ENCODE measurements at places on chromosomes 1 and 21.

GRCh38 chr1:116503546-116504307, 67.1 kb downstream of the CD58 start:
- peak; percentile 63 for DNase-seq

DNA sequence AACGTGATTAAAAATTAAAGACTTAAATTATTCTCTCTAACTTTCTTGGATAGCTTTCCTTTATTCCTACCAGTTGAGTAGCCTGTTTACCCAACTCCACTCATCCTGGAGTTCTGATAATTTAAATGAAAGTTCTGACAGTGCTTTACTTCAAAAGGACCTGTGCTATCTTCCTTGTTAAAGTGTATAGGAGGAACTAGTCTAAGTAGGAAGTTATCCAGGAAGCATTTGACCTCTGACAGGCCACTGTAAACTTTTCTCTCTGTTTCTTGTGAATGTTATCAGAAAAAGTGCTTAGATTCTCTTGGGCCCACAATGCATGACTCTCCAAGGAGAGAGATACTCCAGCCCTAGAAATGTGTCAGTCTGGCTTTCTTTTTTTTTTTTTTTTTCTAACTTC, 9.2 kb downstream of the UAP1 start:
- DNase-seq = no peak

GRCh38 chr1:6005276-6005917, 13.2 kb upstream of the NPHP4 start:
- DNase-seq = no peak

DNA sequence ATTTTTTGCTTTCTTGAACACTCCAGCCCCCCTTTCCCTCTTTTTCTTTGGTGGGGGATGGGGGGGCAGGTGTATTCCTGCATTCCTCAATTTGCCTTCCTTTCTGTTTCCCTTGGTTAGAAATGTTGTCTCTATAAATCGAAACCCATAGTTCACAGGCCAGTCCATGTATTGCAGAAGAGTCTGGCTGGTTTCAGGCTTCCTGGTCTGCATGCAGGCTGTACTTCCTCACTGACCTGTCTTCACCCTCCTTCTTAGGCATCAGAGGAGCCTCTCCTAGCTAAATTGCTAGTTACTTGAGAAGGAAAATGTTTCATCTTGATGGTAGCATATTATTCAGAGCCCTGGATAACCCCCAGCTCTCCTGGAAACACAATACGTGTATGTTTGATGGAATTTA, 140.0 kb downstream of the SPATA46 start:
- DNase-seq = peak; percentile 8

DNA sequence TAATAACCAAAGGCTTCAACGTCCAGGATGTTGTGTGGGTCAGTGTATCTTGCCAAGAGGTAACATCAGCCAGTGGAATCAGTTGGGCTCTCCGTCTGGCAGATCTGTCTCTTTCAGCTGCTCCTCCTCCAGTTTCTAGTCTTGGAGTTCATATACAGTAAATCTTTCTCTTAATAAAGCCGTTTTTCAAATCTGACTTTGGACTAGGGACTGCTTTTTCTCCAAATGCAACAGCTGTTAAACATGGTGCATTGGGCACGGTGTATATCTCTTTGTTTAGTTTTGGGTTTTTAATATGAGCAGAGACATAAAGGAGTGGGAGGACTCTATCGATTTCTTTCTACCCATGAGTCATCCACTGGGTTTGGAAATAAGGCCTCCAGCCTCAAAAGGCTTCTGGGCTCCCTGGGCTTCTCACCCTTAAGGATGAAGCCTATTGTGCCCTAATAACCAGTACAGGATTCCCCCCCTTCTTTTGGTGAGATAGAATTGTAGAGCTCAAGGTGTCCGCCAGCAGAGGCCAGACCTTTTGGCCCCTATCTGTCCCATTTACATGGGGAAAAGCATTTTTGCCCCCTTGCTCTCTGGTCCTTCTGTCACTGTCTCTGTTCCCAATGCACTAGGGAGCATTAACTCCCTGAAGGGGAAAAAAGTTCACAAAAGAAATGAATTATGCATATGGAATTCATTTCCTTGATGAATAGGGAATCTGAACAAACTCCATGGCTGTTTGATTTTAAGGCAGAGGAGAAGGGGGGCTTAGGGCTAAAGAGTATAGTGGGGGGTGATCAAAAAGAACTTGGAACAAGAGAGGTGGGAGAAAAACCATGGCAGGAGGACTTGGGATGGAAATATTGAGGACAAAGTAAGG, 86.0 kb downstream of the PBX1 start:
- peak; percentile 19 for DNase-seq

DNA sequence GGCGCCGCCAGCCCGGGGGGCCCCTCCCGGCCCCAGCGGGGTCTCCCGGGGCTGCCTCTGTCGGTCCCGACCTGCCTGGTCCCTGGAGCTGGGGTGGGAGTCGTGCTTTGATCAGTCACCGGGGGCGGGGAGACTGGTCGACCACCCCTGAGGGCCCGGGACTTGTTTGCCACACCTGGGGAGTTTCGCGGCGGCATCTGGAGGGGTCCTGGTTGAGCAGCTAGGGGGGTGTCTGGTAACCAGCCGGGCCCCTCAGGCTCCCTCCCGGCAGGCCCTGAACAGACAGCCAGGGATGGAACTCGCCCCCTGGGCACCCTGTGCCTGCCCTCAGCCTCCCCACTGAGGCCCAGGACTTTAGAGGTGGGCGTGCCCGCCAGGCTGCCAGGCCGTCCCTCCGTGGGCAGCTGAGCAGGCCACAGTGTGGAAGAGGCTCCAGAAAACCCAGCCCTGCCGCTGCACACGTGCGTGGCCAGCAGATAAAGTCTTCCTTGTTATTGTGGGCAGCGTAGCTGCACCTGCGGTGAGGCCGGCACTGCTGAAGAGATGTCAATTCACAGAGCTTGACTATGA, 13.3 kb upstream of the SAMD11 start:
- DNase-seq = no peak

GRCh38 chr21:45001134-45002095, 61.6 kb downstream of the SLX9 start:
- no peak for DNase-seq

DNA sequence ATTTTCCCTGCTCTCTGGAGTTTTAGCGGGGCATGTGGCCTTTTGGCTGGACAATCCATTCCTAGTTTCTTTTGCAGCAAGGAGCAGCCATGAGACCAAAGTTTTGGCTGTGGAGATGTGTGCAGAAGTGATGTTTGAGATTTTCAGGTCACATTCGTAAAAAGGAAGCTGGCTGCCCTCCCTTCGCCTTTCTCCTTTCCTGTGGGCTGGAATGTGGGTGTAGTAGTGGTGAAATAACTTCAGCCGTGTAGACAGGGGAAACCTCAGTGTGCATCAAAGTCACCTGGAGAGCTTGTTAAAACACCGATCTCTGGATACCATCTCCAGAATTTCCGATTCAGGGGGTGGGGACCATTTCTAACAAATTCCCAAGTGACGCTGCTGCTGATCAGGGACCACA, 5.3 kb upstream of the GPR88 start:
- no peak for DNase-seq

GRCh38 chr1:110335265-110335664, 3.9 kb upstream of the RBM15 start:
- DNase-seq = no peak

- no peak for DNase-seq
Measured at GRCh38 chr1:157158967-157159366, 20.8 kb upstream of the ETV3 start.

GRCh38 chr1:19370453-19371170, 58.5 kb downstream of the SLC66A1 start:
- no peak for DNase-seq

- no peak for DNase-seq
Measured at GRCh38 chr1:159040206-159040605, 30.5 kb downstream of the IFI16 start.

DNA sequence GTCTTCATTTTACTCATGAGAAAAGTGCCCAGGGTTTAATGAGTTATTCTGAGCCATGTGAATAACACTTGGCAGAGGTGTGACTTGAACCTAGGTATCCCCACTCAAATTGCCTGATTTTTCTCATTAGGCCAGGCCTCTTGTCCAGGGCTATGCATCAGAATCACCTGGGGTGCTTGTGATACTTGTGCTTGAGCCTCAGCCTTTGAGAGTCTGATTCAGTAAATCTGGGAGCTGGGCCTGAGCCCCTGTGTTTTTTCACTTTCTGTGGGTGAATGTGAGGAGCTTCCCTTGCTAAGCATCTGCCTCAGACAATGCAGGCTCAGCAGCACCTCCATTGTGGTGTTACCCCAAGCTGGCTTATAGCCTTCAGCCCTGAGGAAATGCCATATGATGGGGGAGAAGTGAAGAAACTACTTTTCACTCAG, 127.1 kb downstream of the S1PR1 start:
- DNase-seq = no peak

DNA sequence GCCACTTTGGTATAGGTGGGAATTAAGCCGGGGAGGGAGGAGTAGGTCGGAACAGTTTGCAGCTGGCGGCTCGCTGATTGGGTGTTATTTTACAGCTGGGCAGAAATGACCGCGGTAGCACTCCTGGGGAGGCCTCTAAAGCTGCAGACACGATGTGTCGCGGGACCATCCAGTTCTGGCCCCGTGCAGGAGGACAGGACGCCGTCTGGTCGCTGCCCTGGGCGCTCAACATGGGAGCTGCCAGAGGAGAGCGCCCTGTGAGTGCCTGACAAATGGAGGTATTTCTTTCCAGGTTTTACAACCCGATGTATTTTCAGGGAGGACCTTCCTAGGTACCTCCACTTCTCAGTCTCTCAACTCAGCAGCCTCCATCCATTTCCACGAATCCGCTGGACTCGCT, 46.2 kb downstream of the CDC7 start:
- DNase-seq = no peak

DNA sequence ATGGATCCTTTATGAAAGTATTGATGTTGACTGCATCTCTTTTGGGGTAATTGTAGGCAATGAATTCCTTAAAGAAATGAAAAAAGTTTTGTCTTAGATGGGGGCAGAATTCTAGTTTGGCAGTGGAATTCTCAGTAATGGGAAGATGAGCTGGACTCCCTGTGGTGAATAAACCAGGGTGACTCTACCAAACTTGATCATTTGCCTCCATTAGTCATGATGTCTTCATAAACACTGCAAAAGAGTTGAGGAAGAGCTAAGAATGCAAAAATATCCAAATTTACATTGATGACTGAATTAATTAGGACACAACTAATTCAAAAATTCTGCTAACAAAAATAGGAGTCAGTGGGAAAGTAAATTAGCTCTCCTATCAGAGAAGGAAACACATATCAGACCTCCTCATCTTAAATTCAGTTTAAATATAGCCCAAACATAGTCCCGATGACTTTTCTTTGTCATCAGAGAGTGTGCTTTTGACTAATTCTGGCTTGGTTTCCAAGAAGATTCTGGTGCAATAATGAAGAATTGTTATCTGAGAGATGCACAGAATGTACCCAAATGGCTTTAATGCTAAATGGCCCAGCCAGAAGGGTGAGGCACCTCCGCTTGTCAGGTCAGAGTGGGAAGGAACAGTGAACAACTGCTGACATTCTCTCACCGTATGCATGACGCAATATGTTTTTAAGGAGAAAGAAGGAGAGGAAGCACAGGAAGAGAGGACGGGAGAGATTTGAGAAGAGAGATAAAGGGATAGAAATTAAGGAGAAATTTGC, 525.1 kb downstream of the LMO4 start:
- DNase-seq = no peak

All from MV-4-11 (cell line).